Right cardiac atrium (tissue), 5 donors: ENCODE measurements at places on chromosomes 2 and 18. TPM values are rescaled to one million over a fixed set of nuclear protein-coding genes. Genes with fewer than 3 reads are reported as not detected.

The PDE6D gene
- total RNA-seq = 17.7 TPM

The C2orf66 gene
- not detected for total RNA-seq

DNA sequence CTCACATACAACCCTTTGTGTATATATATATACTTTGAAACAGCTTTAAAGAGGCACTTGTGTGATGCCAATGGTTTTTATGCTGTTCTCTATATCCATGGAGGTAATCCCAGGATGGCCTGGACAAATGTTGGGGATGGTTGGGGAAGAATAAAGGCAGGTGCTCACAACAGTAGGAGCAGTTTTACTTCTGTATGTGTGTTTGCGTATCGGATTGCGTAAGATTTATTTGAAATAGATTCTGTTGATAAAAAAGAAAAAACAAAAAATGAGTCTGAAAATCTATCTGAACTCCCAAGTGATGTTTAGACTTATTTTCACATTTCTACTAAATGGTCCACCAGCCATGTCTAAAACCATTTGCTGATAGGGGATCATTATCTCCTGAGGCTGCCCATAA, 29.3 kb downstream of the MRPL19 start:
- DNase-seq = no peak

The C2orf78 gene
- total RNA-seq = not detected

The TBC1D8 gene
- 54.8 TPM for total RNA-seq

The ZSWIM2 gene
- not detected for total RNA-seq

DNA sequence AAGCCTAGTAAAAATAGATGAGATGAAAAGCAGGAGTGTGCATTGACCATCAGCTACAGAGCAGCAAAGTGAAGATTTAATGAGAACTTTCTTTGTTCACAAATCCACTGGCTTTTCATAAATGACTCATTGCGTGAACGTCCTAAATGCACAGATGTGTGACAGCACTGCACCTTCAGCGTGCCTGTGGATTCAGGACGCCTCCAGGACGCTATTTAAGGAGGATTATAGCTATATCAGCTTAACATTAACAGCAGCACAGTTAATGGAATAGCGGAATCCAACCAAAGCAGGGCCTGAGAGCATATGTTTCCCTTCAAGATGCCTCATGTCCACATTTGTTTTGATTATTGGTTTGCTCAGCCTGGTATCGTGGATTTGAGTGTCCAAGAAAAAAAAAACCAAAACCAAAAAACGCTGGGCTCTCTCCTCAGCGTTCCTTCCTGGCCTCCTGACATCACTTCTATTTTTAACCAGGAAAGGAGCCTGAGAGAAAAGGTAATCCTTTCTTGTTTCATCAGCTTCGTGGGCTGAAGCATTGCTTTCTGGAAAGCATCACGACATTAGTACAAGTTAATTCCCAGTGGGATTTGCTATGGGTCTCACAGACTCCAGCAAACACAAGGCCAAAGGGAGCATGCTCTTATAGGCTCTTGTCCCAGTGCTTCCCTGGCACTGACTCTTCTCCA, 447.0 kb upstream of the SMIM21 start:
- no peak for DNase-seq

GRCh38 chr2:15220603-15221002, 340.5 kb downstream of the NBAS start:
- no peak for DNase-seq

DNA sequence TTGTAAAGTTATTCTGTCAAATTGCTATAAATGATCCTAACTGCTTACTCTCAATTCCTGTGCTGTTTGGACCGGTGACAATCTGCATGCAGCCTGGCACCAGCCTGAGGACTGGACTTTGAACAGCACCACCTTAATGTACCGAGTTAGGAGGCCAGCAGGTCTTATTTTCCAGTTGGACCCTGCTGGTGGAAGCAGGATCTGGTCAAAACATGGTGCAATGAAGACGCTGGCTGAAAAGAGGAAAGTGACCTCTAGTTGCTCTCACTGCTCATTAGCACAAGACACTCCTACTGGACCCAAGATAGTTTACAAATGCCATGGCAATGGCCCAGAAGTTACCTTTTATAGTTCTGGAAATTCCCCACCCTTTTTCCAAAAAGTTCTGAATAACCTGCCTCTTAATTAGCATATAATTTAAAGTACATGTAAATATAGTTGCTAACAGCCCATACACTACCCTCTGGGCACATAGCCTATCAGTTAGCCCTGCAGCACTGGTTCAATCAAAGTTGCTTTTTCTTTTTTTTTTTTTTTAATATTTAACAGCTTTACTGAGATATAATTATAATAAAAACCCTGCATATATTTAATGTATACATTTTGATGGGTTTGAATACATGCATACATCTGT, 35.8 kb downstream of the RBKS start:
- no peak for DNase-seq

DNA sequence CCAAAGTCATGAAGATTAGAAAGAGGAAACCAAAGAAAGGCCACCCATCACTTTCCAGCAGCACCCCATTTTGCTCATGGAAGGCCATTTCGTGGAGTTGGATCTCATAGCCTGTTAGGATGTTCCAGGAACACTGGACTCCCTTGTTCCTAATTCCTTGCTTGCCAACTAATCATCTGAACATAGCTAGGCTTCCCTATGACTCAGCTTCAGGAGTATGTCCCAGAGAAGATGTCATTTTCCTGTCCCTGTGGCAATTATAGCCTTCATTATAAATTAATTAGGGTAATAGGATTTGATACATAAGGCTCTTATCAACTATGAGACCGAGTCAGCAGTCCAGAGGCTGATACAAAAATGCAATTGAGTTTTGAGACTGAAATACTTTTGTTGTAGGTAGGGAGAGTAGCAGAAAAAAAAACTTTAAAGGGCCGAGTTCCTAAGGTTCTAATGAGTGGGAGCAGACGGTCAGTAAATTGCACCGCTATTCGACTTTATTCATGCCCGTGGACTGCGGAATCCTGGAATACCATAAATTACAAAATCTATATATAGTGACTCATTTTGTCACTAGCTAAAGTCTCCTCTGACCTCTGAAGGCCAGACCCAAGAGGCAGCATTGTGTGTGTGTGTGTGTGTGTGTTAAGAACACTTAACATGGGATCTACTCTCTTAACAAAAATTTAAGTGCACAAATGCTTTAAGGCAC, 311.8 kb downstream of the FBXO15 start:
- no peak for DNase-seq

- DNase-seq = peak; percentile 88
These were observed 21.9 kb downstream of the TEX44 start for GRCh38 chr2:231614559-231615057.

DNA sequence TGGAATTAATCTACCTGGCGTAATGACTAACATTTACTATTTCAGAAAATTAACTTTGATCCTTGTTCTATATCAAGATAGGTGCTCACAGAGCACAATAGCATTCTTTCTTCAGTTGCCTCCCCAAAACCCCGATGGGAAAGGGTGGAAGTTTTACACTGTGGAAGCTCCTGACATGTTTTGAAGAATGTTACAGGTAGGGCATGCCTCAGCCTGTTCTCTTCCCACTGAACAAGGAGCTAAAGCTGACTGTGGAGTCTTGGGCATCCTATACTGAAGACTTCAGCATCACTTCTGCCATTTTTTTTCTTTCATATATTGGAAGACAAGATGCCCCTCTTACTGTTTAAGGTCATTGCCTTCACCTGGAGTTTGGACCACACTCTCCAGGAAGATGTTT, 211.2 kb downstream of the SPP2 start:
- no peak for DNase-seq

The NGEF gene
- total RNA-seq = 4.0 TPM

- DNase-seq = no peak
These were observed 50.4 kb upstream of the FZD5 start for GRCh38 chr2:207819839-207820784.

GRCh38 chr2:82652117-82652516, 1807.0 kb downstream of the SUCLG1 start:
- DNase-seq = no peak

DNA sequence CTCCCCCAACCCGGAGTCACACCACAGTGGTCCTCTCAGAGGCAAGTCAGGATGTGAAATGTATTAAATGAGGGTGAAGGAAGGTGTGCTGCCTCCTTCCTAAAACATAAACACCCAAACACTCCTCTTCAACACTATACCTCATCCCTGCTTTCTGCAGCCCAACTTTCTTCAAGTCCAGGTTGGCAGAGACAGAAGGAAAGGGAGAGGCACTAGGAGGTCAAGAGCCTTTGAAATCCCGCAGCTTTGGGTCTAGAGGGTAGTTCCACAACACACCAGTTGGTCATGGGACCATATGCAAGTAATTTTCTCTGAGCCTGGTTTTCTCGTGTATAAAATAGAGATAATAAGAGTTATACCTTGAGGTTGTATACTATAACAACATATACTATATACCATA, 38.4 kb downstream of the FIGN start:
- no peak for DNase-seq

The TMEFF2 gene
- total RNA-seq = 3.3 TPM

The ASPRV1 gene
- 1.2 TPM for total RNA-seq

GRCh38 chr2:223594831-223595230, 7.3 kb downstream of the SCG2 start:
- DNase-seq = no peak

- DNase-seq = no peak
These were observed 101.8 kb downstream of the C2orf74 start for GRCh38 chr2:61263830-61264229.

- no peak for DNase-seq
These were observed 131.8 kb downstream of the CSRNP3 start for GRCh38 chr2:165601065-165601830.

DNA sequence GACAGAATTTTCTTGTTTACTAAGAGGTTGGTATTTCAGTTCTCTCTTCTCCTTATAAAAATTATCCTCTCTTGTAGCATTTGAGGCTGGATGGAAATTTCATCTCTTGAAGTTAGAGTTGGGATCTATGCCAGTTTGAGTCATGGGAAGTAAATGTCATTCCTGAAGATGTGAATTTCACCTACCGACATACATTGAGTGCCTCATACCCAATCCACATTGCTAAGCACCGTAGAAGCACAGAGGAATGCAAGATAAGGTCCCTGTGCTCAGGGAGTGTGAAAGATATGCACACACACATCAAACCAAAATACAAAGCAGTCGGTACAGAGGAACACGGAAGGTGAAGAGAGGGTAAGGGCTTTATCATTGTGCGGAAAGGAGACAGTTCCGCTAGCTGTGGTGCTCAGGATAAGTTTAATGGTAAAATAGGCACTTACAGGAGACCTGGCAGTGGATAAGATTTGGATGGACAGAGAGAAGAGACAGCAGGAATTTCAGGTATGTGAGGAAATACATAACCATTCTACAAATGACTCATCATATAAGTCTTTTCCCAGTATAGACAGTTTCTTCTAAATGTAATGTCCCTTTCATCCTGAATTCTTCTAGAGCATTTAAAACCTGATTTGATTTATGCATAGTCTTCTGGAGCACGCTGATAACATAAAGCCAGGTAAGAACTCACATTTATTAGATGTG, 205.3 kb upstream of the ST6GAL2 start:
- no peak for DNase-seq

The TMEM37 gene
- 9.6 TPM for total RNA-seq

DNA sequence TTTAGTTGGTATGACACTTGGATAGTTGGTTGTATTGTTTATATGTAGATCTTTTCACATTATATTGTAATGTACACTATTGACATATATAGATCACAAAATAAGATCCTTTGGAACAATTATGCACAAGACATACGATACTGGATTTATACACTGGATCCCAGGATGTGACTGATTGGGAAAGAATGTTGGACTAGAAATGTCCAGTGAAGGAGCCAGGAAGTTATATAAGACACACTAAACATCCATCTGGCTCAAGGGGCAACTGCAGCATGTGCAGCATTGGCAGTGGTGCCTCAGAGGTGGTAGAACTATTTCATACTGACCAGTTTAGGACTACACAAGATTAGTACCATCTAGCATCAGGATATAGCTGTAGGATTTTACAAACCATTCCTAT, 104.9 kb downstream of the TRABD2A start:
- no peak for DNase-seq

The PRKAG3 gene
- total RNA-seq = not detected

The CEBPZOS gene
- total RNA-seq = 54.8 TPM

DNA sequence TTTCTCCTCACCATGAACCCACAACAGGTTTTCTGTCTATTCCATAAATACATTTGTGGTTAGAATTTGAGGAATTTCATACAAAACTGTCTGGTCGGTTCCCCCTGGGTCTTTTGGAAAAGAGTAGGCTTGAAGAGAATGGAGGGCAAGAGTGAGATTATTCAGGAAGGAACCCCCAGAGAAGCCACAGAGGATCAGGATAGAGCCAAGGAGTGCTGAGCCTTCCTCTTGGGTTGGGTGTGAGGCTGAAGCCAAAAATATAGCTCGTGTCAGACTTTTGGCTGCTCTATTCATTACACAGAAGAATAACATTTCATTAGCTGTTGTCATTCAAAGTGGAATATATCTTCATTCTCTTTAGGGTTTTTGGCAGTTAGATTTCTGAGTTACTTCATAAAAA, 45.9 kb upstream of the YES1 start:
- no peak for DNase-seq

- DNase-seq = no peak
These were observed 233.9 kb downstream of the ATAD2B start for GRCh38 chr2:23692851-23693605.

The CTIF gene
- total RNA-seq = 48.5 TPM

The EFHD1 gene
- total RNA-seq = 14.4 TPM

DNA sequence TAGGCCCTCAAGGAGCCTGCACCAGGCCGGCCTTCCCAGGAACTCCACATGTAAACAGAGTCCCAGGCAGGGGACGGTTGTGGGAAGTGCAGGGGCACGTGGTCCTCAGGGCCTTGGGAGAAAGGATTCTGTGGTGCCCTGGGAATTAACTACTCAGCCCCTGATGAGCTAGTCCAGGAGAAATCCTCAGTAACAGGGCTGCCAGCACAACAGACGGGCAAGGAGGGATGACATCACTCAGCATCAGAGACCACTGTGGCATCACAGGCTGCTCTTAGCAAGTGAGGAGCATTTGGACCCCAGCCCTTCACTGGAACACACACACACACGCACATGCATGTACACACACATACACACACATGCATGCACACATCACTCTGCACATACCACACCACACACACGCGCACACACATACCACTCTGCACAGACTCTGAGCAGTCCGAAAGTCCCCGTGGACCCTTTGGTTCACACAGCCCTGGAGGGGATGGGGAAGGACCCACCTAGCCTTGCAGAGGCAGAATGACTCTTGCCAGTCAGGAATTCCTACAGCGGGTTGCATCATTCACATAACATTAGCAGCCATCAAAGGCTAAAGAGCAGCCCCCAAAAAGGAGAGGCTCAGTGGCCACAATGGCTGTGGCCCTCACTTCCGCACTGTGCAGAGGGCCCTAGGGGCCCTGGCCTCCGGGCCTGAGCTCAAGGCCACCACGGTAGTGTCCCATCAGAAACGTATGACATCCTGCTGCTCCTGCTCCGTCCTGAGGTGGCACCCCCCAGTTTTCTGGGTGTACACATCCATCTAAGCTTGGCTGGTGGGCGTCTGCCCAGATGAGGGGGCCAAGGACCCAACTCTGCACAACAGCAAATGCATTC, 1.9 kb upstream of the NMUR1 start:
- no peak for DNase-seq
